ENCODE measurements at places on chromosomes 4 and X. TPM values are rescaled to one million over a fixed set of nuclear protein-coding genes. Genes with fewer than 3 reads are reported as not detected.

- H3K27me3 ChIP-seq, result no peaks in the 10 kb centered on the region
- H3K27ac ChIP-seq, result no peak overlapping the region
- no peaks in the 10 kb centered on the region for H3K36me3 ChIP-seq
- no peak overlapping the region for H3K4me3 ChIP-seq
These were observed 154.3 kb upstream of the EDNRA start for GRCh38 chr4:147326591-147326990.

GRCh38 chr4:53602390-53602789, 11.1 kb upstream of the LNX1 start:
- H3K27me3 ChIP-seq, result no peaks in the 10 kb centered on the region
- DNase-seq, result no peak
- H3K36me3 ChIP-seq, result no peaks in the 10 kb centered on the region

GRCh38 chr4:173698557-173699262, 168.7 kb upstream of the HAND2 start:
- H3K4me1 ChIP-seq, result no peaks in the 10 kb centered on the region
- no peak overlapping the region for H3K4me3 ChIP-seq
- H3K36me3 ChIP-seq, result no peaks in the 10 kb centered on the region
- no peak overlapping the region for H3K27ac ChIP-seq

DNA sequence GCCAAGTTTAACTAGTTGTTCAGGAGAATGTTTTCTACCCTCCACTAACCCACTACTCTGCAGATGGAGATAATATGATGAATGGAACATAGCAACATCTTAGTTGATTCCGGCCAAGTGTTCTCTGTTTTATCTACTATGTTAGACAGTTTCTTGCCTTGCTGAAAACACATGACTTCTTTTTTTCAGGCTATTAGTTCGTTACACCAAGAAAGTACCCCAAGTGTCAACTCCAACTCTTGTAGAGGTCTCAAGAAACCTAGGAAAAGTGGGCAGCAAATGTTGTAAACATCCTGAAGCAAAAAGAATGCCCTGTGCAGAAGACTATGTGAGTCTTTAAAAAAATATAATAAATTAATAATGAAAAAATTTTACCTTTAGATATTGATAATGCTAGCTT, 13.3 kb downstream of the ALB start:
- no peak overlapping the region for H3K27ac ChIP-seq
- H3K27me3 ChIP-seq, result no peaks in the 10 kb centered on the region
- no peaks in the 10 kb centered on the region for H3K36me3 ChIP-seq
- H3K4me1 ChIP-seq, result no peaks in the 10 kb centered on the region
- no peak for DNase-seq
- H3K4me3 ChIP-seq, result no peak overlapping the region

DNA sequence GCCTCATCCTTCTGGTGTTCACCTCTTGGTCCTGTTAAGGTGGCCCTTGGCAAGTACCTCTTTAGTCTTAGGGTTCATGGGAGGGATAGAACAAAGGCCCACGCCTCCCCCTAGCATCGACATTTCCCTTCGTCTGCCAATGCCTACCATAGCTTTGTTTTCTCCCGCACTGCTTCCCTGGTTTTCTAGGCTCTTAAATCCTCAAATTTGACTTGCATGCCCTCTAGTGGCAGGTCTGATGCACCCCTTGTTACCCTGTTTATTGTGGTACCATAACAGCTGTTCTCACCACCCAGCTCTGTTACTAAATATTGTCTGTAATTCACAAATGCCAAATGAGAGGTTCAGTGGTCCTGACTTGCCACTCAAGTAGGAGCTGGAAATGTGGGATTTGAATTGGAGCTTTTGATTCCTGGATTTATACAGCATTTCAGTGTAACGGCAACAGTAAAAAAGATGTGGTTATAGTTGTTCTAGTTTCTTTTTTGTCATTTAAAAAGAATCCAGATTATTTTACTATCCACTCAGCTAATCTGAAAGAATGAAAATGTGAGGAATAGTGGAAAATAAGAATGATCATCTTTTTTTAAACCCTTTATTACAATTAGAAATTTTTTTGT, 100.1 kb downstream of the REPS2 start:
- no peak for DNase-seq
- no peak overlapping the region for H3K4me3 ChIP-seq
- no peak overlapping the region for H3K27ac ChIP-seq
- no peaks in the 10 kb centered on the region for H3K36me3 ChIP-seq

GRCh38 chr4:139872274-139872673, 206.7 kb downstream of the MGST2 start:
- H3K27ac ChIP-seq, result no peak overlapping the region
- peaks cover 13% of the 10 kb centered on the region for H3K4me1 ChIP-seq
- no peaks in the 10 kb centered on the region for H3K36me3 ChIP-seq
- no peak overlapping the region for H3K4me3 ChIP-seq
- DNase-seq, result no peak
- H3K27me3 ChIP-seq, result no peaks in the 10 kb centered on the region

GRCh38 chr4:771464-771863, 54.5 kb downstream of the CPLX1 start:
- H3K27ac ChIP-seq, result no peak overlapping the region
- no peak overlapping the region for H3K4me3 ChIP-seq
- no peak for DNase-seq

- H3K27me3 ChIP-seq, result no peaks in the 10 kb centered on the region
- no peaks in the 10 kb centered on the region for H3K4me1 ChIP-seq
- DNase-seq, result no peak
- no peaks in the 10 kb centered on the region for H3K36me3 ChIP-seq
These were observed 36.5 kb downstream of the CLCN5 start for GRCh38 chrX:49958727-49959485.

DNA sequence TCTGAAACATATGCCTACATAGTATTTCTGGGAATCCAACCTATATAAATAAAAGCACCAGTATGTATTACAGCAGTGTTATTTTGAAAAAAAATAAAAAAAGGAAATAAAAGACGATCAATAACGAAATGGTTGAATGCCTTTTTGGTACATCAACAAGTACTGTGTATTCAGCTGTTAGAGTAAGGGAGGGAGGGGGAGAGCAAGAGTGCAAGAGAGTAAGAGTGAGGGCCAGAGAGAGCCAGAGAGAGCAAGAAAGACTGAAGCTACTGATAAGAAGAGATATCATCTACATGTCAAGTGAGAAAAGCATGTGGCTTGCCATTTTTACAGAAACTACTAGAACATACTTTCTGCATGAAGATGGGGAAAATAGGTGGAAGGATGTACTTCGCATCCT, 1.8 kb downstream of the SPIN4 start:
- no peak for DNase-seq
- no peaks in the 10 kb centered on the region for H3K36me3 ChIP-seq
- H3K4me3 ChIP-seq, result no peak overlapping the region
- no peak overlapping the region for H3K27ac ChIP-seq

DNA sequence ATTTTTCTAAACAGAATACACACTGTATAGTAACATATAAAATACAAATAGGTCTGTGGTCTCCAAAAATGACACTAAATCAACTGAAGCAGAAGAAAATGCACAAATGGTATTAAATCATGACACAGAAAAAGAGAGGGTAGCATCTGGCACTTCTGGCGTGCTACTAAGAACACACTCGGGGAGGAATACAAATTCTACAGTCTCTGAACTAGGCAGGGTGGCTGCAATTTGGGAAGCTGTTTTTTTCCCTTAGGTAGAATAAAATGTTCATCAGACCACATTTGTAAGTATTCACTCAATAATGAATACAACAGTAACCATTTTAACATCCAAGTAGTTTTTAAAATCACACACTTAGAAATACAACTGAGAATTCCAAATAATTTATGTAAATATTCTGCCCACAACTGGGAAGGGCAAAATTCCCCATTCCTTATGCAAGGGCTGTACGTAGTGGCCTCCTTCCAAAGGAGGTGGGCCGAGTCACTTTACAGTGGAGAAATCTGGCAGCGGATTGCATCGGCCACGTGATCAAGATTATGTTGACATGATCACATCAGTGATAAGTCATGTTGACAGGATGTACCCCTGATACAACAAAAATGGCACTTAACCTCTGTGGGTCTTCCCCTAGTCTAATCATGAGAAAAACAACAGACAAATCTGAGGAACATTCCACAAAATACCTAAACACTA, 101.1 kb downstream of the TSPAN5 start:
- peak overlapping the region; percentile 25 for H3K27ac ChIP-seq
- H3K4me1 ChIP-seq, result peaks cover 4% of the 10 kb centered on the region
- H3K4me3 ChIP-seq, result no peak overlapping the region
- no peaks in the 10 kb centered on the region for H3K36me3 ChIP-seq
- DNase-seq, result peak; percentile 76

CHRDL1 gene
- polyA plus RNA-seq, result 12.6 TPM

PSAPL1 gene
- not detected for polyA plus RNA-seq

CCNA2 gene
- polyA plus RNA-seq, result 17.6 TPM

MAGEA2B gene
- polyA plus RNA-seq, result not detected

Measured in spinal cord (tissue), 10 donors.